ENCODE measurements at places on chromosomes 2 and 18.

GRCh38 chr2:160324917-160325316 lies 124.8 kb upstream of the ITGB6 start:
- DNase-seq: no peak

DNA sequence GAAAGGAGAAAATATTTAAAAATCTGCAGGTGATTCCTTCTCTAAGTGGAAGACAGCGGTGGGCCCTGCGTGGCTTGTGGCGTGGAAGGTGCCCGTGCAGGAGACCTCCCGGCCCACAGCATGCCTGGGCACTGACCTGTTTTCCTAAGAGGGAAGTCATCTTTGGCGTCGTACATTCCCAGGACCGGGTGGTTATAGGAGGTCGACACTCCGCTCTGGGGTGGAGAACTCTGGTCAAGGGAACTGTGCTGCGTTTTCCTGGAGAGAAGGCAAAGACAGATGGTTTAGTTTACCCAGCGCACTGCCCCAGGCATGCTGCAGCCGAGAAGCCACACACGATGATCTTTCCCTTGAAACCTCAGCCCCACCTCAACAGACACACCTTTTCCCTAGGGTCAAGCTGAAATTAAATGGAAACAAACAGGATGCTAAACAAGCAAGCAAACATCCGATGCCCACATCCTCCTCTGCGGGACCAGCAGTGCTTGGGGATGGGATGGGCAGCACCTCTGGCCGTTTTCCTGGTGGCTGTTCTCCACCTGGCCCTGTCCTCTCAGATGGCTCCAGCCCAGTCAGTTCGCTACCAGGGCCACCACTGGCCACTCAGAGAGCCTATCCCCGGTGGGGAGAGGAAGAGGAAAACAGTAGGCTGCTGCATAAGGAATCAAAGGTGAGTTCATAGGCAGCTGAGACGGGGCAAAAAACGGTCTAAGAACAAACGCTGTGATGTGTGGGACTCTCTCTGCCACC lies 244.1 kb downstream of the HDAC4 start:
- DNase-seq: no peak

DNA sequence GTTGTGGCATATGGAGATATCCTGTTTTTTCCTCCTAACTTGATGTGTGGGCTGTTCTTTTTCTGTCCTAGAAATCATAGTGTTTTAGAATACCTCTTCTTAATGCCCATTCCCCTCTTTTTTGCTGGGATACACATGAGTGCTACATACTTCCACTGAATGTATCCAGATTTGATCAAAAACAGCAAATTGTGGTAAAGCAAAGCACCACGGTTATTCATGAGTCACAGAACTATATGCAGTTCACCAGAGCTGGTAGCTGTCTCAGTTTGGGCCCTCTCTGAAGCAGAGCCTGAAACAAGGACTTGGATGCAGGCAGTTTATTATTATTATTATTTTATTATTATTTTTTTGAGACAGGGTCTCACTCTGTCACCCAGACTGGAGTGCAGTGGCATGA lies 69.9 kb upstream of the CTLA4 start:
- DNase-seq: no peak

GRCh38 chr18:57618910-57619309 lies 2.7 kb downstream of the NARS1 start:
- DNase-seq: no peak

- no peak for DNase-seq
Observed at GRCh38 chr2:188629753-188630527, 338.3 kb downstream of the GULP1 start.

GRCh38 chr2:205002390-205002789 lies 457.1 kb downstream of the PARD3B start:
- DNase-seq: no peak

GRCh38 chr2:128280158-128280871 lies 38.4 kb downstream of the HS6ST1 start:
- no peak for DNase-seq

DNA sequence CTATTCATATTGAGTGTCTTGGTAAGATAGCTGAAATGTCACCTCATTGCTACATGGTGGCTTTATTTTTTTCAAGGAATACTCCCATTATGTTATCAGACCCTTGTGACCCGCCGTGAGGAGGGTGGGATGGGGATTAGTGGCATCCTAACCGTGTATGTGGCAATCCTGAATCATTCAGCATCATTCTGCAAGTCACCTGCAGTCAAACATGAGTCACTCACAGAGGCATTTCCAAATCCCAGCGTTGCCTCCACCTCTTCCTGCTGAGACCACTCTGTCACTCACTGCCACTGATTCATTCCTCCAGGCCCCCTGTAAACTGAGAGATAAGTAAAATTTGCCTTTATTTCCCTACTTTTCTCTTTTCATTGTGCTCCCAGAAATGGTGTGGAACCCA lies 307.4 kb upstream of the KLHL29 start:
- no peak for DNase-seq

- DNase-seq: no peak
Observed at GRCh38 chr2:144712550-144712940, 192.6 kb upstream of the ZEB2 start.

DNA sequence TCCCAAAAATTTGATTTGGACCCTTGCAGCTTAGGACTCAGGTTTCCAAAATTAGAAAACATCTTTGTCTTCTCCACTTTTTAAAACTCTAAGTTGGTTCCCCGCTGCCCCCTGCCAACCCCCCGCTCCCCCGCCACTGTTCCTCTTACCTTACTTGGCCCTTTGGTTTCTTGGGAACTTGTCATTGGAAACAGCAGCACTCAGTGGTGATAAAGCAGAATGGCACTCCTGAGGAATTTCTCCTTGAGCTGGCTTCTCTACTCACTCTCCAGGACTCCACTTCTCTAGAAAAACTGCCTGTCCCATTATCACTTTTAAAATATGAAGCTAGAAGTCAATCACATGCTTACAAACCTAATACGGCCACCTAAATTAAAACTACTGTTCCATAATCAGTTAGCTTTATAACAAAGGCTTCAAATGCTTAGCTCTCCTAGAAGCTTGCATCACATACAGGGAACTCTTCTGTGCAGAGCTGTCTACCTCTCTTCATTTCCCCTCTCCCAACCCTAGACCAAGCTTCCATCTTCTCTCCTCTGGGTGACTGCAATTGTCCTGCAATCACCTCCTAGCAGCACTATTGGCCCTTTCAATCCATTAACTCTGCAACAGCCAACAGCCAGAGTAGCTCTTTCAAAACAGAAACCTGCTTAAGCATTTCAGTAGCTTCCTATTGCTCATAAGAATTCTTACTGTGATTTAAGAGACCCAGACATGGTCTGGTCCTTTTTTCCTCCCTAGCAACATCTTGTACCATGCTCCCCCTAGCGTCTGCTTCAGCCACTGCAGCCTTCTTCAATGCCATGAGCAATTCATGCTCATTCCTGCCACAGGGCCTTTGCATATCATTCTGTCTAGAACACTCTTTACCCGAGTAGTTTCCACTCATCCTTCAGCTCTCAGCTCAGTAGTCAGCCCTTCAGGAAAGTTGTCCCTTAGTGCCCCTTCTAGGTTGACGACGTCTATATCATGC lies 15.2 kb upstream of the PLEKHM3 start:
- DNase-seq: no peak

DNA sequence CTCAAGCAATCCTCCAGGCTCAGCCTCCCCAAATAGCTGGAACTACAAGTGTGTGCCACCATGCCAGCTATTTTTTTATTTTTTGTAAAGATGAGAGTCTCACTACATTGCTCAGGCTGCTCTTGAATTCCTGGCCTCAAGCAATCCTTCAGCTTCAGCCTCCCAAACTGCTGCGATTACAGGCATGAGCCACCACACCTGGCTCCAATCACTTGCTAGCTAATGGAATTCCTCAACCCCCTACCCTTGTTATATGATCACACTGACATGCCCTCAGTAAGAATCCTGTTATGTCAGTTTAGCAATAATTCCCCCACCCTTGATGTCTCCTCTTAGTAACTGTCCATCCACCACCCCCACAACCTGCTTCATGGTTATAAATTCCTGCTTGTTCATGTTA lies 12.3 kb downstream of the CHN1 start:
- DNase-seq: no peak

DNA sequence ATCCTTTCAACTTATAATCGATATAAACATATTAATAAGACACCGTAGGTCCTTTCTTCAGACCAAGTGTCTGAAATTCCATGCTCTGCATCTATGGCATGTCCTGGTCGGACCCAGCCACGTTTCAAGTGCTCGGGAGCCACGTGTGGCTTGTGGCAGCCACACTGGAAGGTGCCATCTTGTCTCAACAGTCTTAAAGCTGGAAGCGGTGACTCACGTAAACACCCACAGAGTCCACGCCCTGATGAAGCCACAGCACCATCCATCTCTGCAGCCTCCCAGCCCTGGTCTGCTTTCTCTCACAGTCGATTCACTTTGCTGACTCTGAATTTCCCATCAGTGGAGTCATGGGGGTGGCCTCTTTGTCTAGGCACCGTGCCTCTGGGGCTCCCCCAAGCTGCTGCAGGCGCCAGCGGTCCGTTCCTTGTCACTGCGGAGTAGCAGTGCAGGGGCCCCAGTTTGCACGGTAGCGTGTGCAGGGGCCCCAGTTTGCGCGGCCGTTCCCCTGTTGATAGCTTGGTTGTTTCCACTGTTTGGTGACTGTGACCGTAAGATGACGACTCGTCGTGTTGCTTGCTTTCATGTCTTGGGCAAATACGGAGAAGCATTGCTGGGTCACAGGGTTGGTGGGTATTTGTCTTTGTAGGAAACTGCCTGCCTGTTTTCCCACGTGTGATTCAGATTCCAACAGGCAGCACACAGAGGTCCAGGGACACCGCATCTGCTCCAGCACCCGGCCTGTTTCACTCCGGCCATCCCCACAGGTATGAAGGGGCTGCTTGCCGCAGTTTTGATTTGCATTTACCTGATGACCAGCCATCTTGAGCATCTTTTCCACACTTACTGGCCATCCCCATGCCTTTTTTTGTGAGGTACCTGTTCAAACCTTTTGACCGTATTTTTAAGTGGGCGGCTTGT lies 240.3 kb downstream of the HDAC4 start:
- no peak for DNase-seq

GRCh38 chr2:10316336-10316735 lies 13.6 kb downstream of the HPCAL1 start:
- DNase-seq: no peak

- DNase-seq: no peak
Observed at GRCh38 chr2:54629914-54630857, 93.3 kb upstream of the EML6 start.

DNA sequence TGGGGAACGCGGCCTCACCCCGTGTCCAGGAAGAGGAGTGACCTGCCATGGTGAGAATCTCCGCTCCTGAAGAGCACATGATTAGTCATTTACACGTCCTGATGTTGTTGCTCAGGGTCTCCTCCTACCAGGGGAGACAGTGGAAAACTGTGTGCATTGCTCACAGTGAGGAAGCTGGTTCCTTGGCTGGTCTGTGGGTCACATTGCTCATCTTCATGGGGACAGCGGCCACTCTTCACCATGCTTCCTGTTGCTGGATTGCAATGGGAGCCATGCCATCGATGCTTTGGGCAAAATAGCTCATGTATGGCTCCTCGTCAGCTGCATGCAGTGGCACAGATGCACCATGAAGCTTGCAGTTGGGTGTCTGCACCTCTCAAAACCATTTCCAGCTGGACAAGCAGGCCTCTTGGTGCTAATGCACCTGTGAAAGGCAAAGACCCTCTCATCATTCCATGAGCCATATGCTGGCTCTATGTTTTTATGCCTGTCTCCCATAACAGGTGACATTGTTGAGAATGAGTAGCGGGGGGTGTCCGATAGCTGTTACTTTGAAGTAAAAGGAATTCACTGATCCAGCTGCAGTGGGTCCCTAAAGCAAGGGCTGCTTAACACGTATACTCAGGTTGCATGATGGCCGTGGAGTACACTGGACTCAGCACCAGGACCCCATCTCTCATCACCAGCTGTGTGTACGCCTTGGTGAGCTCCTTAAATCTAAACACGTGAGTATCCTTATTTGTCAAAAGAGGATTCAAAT lies 135.0 kb upstream of the ALKAL2 start:
- no peak for DNase-seq

DNA sequence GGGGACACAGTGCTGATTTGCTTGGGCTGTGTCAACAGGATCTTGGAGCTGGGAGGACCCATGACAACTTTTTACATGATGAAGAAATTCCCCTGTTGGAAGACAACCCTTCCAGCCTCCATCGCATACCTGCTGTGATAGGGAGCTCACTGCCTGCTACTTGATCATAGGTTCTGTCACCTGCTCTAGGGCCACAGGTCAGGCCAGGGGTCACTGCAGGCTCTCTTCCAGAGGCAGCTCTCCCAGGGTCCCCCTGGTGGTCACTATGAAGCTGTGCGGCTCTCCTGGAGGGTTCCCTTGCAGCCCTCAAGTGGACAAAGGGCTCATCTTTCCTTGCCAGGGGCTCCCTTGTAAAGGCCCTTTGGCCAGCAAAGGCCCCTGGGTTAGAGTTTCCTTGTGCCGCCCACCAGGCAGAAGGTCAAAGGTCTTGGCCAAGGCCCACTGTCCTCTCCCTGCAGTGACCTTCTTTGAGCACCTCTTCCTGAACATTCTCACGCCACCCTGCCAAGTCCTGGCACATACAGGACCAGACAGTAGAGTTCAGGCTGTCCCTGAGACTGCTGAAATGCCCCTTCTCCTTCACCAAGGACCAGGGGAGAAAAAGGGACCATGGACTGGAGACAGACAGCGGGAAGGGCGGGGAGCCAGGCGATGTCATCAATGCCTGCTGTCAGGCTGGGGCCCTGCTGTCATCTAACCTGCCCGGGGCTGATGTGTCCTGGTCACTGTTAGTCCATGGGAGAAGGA lies 345.1 kb downstream of the DYSF start:
- DNase-seq: no peak

DNA sequence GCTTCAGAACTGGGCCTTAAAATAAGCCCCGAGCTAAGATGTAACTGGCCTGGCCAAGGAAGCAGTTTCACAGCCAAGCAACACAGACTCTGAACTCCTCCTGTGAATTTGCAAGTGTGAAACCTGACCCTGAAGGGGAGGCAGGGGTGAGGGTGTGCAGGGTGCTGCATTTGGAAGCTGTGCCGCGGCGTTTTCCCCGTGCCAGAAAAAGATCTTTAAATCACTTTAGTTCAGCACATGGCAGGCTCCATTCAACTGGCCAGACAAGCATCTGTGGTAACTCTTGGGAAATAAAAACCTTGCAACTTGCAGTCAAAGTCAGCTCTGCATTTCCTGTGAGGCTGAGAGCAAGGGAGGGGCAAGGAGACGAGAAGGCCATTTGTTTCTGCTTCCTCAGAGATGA lies 209.3 kb upstream of the SOX11 start:
- no peak for DNase-seq

- no peak for DNase-seq
Observed at GRCh38 chr18:63472380-63472779, 4.4 kb upstream of the SERPINB5 start.

DNA sequence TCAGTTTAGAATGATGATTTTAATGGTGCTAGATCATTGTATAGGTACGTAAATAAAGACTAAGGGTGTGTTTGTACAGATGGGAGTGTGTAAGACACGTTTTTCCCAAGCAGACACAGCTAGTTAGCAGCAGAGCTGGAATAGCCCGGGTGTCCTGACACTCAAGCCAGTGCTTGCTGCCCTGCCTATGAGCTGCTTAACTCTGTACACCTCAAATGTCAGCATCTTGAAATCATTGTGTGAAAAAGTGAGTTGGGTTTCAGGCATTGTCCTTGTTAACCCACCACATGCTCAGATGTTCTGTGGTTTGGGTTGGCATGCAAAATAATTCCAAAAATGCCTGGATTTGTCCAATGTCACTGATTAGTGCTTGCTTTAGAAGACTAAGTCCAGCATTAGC lies 13.0 kb upstream of the TET3 start:
- DNase-seq: no peak

GRCh38 chr2:150480971-150481830 lies 6.3 kb downstream of the RND3 start:
- no peak for DNase-seq

GRCh38 chr2:85886590-85886989 lies 2.2 kb downstream of the ST3GAL5 start:
- no peak for DNase-seq

Data from cortex of kidney (tissue), 1 donor.